ENCODE measurements at places on chromosomes 2 and 18.

- DNase-seq: no peak
These were observed 21.3 kb downstream of the PRKAG3 start for GRCh38 chr2:218810256-218810655.

- DNase-seq: no peak
These were observed 195.5 kb downstream of the ANKRD30BL start for GRCh38 chr2:131966256-131966655.

DNA sequence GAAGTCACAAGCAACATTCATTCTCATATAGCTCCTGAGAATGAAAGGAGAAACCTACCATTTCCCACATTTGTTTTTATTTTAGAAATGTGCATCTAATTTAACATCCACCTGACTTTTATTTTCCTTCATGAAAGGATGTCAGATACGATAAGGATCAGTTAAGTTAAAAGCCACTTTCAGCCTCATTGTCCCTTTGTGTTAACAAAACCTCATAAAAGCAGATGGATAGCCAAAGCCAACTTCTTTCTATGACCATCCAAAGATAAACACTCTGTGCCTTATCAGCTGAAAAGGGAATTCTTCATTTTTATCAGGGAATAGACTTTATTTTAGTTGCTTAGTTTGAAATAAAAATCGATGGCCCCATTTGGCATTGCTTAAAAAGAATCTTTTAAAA, 25.7 kb upstream of the RIT2 start:
- DNase-seq: no peak

GRCh38 chr2:224518806-224519580, 66.2 kb downstream of the CUL3 start:
- DNase-seq: no peak

DNA sequence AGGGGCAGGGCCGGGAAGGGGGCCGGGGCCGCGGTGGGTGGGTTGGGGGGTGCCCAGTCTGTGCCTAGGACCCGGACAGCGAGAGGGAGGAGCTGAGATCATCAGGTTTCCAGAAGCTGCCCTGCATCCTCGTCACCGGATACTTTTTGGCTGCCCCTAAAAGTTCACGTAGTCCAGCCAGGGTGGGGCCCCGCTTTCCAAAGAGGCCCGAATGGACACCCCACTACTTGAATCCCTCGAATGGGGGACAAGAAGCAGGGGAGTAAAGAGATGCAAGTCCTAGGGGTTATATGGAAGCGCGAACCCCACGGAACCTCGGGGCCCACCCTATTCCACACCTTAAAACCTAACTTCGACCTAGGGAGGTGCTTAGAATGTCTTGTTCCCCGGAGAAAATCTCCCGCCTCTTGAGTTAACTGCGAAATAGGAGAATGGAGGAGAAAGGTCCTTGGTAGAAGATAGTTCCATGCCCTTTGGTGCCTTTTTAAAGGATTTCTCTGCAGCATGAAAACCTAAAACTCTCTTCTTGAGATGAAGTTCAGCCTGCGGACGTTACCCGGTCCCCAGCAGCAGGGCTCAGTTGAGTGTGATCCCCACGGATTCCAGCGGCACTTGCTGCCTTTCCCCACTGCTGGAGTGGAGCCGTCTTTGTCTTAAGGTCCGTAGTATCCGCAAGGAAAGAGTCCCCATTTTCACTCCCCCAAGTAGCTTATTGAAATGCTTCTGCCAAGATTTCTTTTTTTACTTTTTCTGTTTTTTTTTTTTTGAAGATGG, 2.1 kb upstream of the RNF152 start:
- DNase-seq: no peak

DNA sequence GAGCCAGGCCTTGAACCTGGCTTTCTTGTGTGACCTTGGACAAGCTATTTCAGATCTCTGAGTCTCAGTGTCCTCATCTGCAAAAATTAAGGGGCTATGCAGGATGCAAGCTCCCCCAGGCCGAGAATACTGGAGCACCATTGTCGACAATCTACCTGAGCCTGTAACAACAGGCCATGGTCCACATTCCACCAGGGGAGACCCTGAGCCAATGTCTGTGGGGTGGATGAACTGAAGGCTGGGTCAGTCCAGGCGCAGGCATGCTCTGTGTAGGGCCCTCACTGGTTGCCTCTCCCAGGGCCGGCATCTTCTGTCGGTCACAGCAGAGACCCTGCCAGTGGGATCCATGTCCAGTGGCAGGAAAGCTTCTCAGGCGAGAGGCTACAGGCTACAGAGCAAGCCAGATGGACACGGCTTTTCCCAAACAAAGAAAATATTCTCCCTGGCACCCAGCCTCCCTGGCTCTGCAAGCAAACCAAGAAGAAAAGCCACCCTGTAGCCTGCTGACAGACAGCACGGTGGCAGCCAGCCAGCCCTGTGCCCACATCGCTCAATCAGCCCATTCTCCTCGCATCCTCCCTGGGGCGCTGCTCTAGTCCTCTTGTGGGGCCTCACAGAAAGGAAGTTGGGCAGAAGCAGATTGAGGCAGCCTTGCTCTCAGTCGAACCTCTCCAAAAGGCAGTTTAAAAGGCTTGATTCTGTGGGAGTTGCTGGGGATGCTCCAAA, 48.7 kb upstream of the FZD7 start:
- no peak for DNase-seq

GRCh38 chr2:232495292-232495691, 7.7 kb upstream of the ECEL1 start:
- no peak for DNase-seq

GRCh38 chr18:76432970-76433767, 61.9 kb downstream of the ZNF516 start:
- DNase-seq: no peak

DNA sequence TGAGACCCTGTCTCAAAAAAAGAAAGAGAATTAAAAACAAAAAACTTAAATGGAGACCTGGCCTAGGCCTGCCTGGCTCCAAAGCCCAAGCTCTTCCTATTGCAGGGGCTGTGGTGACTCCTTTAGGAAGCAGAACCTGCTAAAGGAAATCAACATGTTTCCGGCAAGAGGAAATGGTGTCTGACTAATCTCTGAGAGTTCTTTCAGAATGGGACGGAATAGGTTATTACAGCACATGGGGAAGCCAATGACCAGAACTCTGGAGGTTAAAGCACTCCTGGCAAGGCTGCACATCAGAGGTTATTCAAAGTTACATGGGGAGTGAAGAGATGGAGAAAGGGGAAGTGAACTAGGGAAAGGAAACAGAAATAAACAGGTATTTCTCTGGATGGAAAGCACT, 21.4 kb downstream of the KIF3C start:
- no peak for DNase-seq

DNA sequence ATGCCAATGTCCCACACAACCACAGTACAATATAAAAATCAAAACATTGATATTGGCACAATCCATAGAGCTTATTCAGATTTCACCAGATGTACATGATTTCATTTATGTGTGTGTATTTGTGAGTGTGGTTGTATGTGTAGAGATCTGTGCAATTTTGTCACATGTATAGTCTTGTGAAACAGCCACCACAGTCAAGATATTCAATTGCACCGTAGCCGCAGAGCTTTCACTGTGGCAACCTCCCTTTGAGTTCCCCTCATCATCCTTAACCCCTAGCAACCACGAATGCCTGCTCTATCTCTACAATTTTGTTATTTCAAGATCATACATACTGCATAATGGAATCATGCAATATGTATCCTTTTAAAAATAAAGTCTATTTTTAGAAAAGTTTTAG, 391.3 kb downstream of the SETBP1 start:
- no peak for DNase-seq

- DNase-seq: no peak
These were observed 153.8 kb downstream of the ASB1 start for GRCh38 chr2:238580486-238580885.

GRCh38 chr2:45577441-45577840, 33.6 kb downstream of the SRBD1 start:
- no peak for DNase-seq

DNA sequence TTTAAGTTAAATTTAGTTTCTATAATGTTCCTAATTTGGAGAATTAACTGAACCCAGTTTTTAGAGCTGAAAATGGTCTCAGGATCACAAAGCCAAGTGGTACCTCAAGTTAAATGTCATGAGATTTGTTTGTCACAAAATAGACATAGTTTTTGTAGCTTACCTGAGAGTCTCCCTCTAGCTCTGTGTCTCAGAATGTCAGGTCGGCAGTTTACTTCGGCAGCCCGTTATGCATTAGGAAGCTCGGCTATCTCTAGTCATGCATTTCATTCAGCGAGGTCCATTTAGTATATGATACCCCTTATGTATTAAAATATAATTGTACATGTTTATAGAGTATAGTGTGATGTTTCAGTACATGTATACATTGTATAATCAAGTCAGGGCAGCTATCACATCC, 155.6 kb downstream of the EML6 start:
- peak; percentile 61 for DNase-seq

DNA sequence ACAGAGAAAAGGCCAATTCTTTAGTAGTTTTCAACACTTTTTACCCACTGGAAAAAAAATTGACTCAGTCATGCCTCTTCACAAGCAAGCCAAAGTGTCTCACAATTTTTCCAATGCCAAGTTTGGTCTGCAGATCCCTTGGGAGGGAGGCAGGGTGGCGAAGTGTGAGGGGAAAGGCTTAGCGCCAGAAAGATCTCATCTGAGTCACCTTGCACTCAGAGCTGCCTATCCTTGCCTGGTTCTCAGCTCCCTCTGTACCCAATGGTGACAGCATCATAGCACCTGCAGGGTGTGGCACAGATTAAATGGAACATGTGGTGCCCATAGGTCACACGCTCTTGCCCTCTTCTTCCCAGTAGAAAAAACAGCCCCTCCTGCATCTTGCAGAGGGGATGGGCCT, 55.2 kb upstream of the GYPC start:
- DNase-seq: no peak

GRCh38 chr18:22169011-22169888, at the start of gene GATA6:
Gene GATA6, plus strand, starts transcription at chr18:22169589. Its CDS starts 1,556 bp downstream, at chr18:22171145.
- DNase-seq: peak; percentile 88

- DNase-seq: no peak
These were observed 101.6 kb upstream of the FAM136A start for GRCh38 chr2:70403267-70404053.

DNA sequence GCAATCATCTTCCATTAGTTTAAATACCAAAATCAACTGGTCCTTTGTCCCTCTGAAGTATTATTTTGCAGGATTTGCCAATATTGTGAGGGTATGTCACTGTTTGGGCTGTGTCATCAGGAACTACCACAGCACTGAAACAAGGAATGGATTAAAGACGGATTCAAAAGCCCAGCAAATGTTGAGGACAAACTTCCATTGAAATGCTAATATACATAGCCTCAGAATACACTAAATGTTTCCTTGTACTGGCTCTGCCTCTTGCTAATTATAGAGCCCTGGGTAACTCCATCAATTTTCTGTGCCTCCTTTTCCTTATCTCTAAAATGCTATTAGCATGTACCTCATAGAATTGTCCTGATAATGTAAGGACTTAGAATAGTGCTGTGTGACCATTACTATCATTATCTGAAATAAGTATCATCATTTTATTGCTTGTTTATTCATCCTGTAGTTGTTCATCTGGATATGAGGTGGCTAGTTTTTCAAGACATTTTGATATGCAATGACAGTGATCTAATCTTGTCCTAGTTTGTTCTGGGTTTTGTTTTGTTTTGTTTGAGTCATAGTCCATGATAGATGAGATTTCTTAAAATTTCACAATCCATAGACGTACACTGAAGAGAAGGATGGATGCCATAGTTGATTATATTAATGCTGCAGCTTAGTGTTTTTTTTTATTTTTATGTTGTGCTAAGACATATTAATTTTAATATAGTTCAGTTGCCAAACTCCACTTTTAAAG, 333.4 kb upstream of the KCNH7 start:
- DNase-seq: no peak

DNA sequence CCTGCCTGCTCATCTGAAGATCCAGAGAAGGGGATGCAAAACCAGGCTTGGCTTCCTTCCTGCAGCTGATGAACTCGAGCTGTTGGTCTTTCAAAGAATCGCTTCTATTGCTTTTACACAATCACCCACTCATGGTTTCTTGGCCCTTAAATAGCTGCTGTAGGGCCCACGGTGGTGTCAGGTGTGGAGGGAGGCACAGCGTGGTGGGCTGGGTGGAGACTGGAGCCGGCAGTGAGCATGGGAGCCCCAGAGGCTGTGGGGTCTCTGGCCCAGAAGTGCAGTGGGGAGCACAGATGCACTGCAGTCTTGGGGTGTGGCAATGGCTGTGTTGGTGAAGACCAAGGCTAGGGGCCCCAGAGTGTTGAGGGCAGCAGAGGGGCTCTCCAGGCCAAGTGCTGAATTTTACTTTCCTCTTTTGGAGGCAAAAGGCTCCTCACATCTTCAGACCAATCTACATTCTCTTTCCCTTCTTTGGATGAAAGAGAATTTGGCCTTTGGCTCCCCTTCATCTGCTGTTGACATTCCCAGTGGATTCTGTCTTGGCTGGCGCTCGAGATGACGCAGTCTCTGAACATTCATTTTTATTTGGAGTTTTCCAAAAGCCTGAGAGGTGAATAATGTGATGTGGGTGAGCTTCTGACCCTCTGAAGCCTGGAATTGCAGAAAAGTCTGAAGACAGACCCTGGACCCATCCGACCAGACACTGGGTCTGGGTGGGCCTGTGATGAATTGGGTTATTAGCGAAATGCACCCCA, 70.1 kb upstream of the ASB18 start:
- no peak for DNase-seq

- DNase-seq: no peak
These were observed 86.0 kb downstream of the CDC42EP3 start for GRCh38 chr2:37585295-37585908.

- no peak for DNase-seq
These were observed 26.6 kb upstream of the NT5DC4 start for GRCh38 chr2:112694182-112694581.

DNA sequence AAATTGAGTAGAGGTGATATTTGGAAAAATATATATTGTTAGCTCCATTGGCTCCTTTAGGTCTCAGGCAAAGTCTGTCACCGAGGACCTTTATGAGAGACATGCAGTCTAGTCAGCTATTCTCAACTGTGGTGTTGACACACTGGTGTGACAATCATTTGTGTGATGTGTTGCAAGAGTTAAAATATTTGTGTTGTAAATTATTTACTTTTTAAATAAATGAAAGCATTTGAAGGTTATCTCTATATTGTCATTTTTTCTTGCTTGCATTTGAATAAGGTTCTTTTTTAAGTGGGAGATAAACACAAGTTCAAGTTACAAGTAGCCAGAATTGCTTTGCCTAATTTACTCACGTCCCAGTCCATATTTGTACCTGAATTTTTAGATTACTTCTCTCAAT, 4.3 kb downstream of the REL start:
- DNase-seq: no peak

GRCh38 chr2:219446101-219446504, 11.5 kb downstream of the SPEG start:
- DNase-seq: peak; percentile 24

DNA sequence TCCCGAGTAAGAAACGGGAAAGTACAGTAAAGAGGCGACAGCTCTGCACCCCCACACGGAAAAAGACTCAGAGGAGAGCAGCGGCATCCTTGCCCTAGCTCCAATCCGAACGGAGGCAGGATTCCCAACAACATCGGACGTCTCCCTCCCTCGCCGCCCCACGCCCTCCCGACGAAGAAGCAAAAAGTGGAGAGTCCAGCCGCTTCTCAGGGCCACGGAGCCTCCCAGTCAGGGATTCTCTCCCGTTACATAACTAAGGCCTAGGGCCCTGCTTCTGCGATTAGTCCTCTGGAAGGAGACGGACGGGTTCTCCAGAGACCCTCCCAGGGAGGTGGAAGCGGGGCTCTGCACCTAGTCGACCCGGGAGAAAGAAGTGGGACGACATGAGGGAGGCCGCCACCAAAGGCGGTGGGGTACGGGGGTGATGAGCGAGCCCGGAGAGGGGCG, 587 bp downstream of the SUMO1 start:
- DNase-seq: peak; percentile 26

GRCh38 chr2:165239230-165239629, at the start of gene SCN2A:
Gene SCN2A, plus strand, starts transcription at chr2:165239414. Its CDS starts 56,410 bp downstream, at chr2:165295824.
- peak; percentile 45 for DNase-seq

Measured in NCI-H524 (cell line).